Stimulated activated CD4-positive, alpha-beta T cell treated with anti-CD3 and anti-CD28 coated beads, Interleukin-2, amount 100 ng/mL, for 24 hours (primary cell): ENCODE measurements at places on chromosomes 6 and 20.

DNA sequence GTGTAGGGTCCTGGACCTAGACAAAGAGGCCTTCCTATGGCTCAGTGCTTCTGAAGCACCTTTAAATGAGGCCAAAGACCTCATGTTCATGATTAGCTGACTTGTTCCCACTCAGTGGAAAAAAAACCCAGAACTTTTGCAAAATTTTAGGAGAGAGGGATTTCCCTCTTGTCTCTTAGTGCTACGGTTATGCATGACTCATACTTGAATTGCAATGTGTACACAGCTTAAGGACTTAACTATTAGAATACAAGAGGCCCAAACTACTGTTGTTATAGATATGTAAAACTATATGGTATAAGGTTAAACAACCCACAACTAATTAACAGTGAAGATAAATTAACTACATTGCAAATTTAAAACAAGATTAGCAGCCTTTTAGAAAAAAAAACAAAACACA is 32.3 kb upstream of the HLA-A start:
- no peak for DNase-seq

- DNase-seq, result no peak
Measured at GRCh38 chr20:41657655-41658054, 39.5 kb upstream of the CHD6 start.

DNA sequence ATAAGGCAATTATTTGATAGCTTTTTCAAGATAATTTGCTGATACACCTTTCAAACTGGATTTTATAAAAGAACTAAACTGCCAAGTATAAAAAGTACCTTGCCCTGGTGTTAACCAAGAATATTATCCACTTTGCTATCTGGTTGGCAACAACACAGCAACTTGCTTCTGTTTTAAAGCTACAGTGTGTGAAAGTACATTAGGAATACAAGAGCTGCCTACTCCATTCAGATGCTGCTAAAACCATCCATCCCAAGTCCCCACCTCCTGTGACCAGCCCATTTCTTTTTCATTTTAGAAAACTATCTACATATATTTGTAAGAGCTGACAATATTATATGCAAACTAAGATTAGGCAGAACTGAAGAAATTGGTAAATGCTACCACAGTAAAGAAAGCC is 12.8 kb downstream of the CLDN20 start:
- DNase-seq, result no peak

DNA sequence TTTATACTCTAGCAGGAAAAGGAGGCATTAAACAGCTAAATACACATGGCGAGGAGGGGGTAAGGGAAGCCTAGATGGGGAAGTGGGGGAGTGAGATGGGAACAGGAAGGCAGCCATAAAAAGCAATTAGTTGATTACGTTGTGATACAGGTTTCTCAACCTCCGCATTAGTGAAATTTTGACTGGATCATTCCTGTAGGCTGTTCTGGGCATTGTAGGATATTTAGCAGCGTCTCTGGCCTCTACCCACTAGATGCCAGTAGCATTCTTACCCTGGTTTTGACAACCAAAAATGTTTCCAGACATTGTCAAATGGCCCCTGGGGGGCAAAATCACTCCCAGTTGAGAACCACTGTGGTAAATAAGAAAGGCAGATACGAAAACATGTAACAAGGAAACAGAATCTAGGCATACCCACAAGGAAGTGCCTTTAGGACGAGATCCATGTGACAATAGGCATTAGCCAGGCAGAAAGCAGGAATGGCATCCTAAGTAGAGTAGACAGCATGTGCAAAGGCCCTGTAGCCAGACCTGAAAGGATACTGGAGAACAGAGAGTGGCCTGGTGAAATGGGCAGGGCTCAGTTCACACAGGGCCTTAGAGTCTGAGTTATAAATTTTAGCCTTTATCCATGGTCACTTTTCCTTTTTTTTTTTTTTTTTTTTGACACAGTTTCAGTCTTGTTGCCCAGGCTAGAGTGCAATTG is 25.8 kb upstream of the PTPN1 start:
- no peak for DNase-seq

- no peak for DNase-seq
Measured at GRCh38 chr6:161169696-161170095, 104.2 kb downstream of the AGPAT4 start.

DNA sequence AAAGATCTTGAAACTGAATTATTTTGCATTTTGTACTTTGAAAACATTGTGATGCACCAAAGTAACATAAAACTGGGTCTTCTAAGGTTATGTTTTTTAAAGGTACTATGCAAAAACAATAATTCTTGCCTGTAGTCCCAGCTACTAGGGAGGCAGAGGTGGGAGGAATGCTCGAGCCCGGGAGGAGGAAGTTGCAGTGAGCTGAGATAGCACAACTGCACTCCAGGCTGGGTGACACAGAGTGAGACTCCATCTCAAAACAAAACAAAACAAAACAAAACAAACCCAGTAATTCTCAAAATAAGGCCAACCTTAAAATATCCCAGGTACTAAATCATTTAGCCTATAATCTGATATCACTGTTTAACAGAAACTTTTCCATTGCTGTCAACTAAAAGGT is 269.6 kb downstream of the KHDC1L start:
- no peak for DNase-seq

GRCh38 chr6:136501514-136501913 is 48.7 kb downstream of the MAP7 start:
- DNase-seq, result no peak

DNA sequence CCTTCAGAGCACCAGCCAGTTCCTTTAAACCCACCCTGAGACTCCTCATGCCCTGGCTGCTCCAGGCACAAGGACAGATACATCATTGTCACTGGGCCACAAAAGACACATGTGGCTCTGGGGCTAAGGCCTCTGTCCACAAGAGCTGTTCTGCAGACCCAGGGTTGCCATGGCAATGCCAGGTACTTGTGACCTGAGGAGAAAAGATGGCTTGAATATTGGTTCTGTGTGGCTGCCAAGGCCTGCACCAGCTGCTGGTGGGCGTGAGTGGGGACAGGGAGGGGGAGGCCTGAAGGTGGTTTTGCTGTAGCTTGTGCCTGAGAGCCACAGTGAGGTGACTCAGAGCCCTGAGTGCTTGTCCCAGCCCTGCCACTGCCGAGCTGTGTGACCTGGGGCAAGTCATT is 31.8 kb downstream of the SAYSD1 start:
- no peak for DNase-seq
